ENCODE measurements at places on chromosomes 7 and 10.
A peak's percentile ranks its signal among the peaks of the same experiment; 100 is the strongest.

GRCh38 chr7:131359136-131359776, 31.6 kb downstream of the MKLN1 start:
- DNase-seq, result no peak

- DNase-seq, result no peak
These were observed 17.4 kb downstream of the SNX8 start for GRCh38 chr7:2296832-2297231.

GRCh38 chr10:61153771-61154170, 209.8 kb upstream of the RHOBTB1 start:
- DNase-seq, result no peak

- no peak for DNase-seq
These were observed 460.2 kb downstream of the GRM8 start for GRCh38 chr7:126792521-126792920.

DNA sequence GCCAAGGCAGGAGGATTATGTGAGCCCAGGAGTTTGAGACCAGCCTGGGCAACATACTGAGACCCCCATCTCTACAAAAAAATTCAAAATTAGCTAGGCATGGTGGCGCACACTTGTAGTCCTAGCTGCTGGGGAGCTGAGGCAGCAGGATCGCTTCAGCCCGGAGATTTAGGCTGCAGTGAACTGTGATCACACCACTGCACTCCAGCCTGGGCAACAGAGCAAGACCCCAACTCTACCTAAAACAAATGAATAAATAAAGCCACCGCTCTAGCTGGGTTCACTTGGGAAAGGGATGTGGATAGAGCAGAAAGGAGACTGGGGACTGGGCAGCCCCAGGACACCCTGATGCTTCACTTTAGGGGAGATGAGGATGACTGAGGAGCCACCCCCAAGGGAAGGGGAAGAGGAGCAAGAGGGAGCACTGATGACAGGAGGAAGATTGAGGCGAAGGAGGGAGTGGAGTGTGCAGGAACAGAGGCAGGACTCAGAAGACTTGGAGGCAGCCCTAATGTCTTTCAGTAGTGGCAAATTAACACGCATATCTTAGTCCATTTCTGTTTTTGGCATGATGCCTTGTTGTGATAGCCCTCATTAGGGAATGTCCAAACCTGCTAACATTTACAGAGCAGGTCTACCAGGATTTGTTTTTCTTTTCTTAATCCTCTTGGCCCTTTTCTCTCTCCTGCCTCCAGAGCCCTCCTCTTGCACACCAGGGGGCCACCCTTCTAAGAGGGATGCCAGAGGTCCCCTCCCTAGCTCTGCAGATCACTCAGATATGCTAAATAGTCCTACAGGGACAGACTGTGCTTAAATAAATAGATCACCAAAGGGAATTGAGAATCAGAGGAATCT, 88.3 kb downstream of the C10orf105 start:
- no peak for DNase-seq

DNA sequence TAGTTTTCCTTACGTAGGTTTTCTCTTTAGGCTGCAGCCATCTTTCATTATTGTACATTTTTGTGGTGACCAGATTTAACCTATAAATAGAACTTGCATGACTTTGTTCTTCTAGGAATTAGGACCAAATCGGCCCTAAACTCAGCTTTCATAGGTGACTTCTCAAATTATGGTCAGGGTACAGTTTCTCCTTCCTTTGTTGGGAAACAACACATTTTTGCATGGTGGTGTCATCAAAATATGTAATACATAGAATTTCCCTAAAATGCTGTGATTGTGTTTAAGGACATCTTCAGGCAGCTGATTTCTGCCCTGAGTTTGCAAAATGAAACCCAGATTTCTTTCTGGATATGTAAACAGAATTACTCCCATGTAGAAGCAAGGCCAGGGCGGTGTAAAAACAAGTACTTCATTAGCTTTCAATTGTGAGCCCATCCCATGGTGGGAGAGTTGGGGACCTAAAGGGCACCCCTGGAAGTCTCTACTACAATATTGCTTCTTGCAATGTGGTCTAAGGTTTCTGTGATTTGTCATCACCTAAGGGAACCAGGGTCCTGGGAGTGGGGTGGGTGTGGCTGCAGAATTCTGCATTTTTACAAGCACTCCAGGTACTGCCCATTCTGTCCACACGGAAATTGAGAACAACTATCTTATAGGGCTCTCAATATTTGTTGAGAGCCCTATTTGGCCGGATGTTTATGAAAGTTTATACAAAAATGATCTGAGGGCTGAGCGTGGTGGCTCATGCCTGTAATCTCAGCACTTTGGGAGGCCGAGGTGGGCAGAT, 121.0 kb upstream of the FAM171A1 start:
- DNase-seq, result no peak

DNA sequence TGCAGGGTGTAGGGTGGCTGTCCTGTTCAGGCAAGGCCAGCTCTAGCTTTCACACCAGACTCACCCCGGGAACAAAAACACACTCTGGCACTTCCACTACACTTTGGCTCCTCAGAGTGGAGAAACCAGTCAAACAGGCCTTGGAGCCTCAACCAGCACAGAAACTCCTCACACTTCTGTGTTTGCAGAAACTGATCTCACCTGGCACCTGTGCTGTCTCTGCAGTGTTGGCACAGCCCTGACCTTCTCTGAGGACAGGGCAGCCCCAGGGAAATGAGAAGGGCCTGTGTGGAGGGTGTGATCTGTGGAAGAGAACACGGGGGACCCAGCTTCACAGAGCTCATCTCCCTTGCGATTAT, 4.1 kb upstream of the CALML5 start:
- DNase-seq, result no peak

DNA sequence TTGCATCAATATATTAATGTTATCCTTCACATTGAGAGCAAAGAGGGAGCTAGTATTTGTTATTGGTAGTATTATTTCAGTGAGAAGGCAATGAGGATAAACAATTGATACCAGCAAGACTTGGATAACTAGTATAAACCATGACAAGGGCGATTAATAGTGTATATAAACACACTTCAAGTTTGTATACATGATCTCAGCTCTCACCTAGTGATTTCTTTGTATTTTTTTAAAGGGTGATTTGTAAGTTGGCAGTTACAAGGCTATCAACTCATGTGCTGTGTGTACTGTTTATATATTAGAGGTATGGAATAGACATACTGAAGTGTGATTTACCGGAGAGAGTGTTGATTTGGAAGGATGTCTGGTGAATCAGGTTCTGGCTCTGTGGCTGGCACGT, 88.0 kb downstream of the SNX10 start:
- DNase-seq, result no peak

- DNase-seq, result no peak
These were observed 56.5 kb downstream of the MMRN2 start for GRCh38 chr10:86900955-86901354.

DNA sequence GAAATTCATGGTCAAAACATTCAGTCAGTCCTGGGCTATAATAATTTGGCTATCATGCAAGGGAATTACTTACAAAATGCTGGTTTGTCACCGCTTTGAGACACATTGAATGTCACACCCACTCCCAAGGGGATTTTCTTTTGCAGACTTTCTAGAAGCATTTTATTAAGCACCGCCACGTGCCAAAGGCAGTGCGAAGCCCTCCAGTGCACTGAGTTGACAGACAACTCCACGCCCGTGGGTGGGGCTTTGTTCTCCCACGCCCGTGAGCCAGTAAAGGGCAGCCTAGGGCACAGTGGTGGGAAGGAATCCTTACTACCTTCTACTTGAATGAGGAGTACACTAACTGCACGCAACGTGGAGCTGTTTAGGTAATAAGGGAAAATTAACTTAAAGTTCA, 515.8 kb downstream of the KCNMA1 start:
- no peak for DNase-seq

DNA sequence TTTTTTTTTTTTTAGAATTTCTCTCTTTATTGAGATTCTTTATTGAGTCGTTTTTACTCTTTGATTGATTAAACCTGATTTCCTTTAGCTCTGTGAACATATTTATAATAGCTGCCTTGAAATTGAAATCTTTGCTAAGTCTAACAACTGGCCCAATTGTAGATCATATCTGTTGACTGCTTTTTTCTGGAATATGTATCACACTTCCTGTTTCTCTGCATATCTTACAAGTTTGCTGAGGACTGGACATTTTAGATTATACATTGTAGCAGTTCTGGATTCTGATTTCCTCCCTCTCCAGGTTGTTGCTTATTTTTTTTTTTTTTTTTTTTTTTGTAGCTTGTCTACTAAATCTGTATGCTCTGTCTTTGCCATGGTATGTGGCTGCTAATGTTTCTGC, 56.3 kb downstream of the PRKAR2B start:
- DNase-seq, result no peak

DNA sequence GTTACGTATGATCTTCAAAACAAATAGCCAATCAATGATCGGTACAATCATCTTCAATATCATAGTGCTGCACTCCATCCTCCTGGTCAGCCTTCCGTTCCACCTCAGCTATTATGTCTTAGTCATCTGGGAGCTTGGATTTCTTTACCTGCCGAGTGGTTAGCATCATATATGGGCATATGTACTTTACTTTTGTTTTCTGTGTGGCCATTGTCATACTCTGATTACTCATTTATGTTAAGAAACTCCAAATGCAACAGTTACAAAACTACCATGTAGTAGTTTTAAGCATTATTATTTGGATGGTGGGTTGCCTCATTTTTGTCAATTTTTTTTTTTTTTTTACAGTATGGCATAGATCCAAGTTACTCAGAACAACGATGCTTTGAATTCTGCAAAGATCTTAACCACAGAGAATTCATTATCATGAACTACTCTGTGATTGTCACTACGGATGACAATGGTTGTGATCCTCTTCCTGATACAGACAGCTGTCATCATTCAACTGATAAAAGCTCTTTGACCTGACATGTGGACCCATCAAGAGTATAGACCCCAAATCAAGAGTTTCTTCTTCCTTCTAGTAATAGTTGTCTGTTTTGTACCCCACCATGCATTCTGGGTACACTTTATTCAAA, 52.1 kb upstream of the NME8 start:
- DNase-seq, result no peak

DNA sequence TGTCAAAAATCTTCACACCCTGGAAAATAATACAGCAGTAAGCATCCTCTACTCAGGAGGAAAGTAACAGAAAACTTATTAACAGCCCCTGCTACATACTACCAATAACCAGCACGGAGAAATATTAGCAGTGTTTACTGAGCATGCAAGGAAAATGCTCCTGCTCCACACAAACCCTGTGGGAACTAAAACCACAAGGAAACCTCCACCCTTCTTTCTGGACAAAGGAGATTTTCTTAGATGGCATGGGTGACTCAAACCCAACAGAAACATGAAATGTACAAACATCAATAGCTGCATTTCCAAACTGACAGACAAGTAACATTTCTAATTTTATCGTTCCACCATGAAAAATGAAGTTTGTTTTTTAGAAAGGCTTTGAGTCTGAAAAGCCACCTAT, 113.4 kb downstream of the VPS41 start:
- DNase-seq, result no peak

DNA sequence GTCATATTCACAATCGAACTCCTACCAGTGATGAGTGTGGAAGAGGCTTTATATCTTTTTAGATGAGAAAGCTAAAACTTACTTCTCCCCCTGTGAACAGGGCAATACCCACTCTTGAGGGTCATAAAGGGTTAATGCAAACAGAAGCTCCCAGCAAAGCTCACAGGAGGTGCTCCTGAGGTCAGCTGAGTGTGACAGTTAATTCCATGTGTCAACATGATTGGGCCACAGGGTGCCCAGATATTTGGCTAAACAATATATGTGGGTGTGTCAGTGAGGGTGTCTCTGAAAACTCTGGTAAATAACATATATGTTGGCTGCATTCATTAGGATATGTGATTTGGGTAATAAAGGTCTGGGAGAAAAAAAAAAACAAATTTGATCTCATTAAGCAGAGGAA, 86.0 kb downstream of the HIP1 start:
- DNase-seq, result no peak

- no peak for DNase-seq
These were observed 2.3 kb upstream of the GSTO1 start for GRCh38 chr10:104252368-104252767.

- no peak for DNase-seq
These were observed 187.4 kb downstream of the CUX1 start for GRCh38 chr7:102004848-102005247.

- no peak for DNase-seq
These were observed 826 bp downstream of the CHPF2 start for GRCh38 chr7:151232917-151233701.

DNA sequence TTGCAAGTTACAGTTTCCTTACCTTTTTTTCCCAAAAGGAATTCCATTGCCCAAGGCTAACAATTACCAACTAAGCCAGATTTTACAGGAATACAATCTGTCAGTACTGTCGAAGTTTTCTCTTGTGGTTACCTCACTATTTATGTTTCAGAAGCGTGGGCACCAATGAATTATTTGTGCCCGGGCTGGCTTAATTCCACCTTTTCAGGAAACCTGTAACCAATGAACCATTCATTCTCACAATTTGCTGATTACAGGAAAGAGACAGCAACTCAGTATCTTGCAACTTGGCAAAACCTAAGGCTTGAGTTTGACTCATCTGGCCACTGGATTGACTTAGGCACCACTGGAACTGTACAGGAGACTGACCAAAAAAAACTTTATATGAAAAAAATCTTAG, 485.6 kb downstream of the INHBA start:
- no peak for DNase-seq

- no peak for DNase-seq
These were observed 201.9 kb downstream of the BAMBI start for GRCh38 chr10:28879246-28879645.

DNA sequence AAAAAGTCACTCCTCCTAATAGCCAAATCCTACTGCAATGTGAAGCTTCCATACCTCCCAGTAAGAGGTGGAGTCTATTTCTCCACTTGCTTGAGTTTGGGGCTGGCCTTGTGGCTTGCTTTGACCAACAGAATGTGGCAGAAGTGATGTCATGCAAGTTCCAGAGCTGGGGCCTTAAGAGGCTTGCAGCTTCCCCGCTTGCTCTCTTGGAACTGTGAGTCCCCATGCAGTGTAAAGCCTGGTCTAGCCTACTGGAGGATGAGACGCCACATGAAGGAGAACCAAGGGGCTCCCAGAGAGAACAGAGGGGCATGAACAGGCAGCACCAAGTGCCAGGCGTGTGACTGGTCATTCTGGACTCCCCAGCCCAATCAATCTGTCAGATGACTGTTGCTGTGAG, 58.6 kb upstream of the OPALIN start:
- peak; percentile 62 for DNase-seq

GRCh38 chr7:153061910-153062528, 302.5 kb downstream of the ACTR3B start:
- DNase-seq, result peak; percentile 71

DNA sequence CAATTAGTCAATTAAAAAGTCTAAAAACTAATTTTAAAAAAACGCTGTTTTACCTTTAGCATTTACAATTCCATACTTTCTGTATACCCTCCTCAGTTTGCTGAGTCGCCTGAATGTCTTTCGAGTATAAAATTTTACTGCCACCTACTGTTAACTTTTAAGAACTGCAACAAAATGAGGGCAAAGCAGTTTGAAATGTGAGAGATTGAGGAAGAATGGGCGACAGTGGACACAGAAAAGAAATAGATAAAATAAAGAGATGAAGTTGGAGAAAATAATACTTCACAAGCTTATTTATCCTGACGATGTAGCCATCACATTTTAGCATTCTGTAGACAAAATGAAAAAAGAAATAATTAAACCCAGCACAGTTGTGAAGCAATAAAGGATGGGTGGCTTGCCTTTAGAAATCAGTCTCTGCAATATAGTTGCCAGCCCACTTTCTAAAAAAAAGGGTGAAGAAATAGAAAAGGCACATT, 110.8 kb upstream of the PTN start:
- DNase-seq, result no peak

All from ecto neural progenitor cell (in vitro differentiated cells).